ENCODE measurements at places on chromosomes 5 and 9.

GRCh38 chr5:172473427-172473826 lies 19.1 kb upstream of the SH3PXD2B start:
- DNase-seq, result no peak

DNA sequence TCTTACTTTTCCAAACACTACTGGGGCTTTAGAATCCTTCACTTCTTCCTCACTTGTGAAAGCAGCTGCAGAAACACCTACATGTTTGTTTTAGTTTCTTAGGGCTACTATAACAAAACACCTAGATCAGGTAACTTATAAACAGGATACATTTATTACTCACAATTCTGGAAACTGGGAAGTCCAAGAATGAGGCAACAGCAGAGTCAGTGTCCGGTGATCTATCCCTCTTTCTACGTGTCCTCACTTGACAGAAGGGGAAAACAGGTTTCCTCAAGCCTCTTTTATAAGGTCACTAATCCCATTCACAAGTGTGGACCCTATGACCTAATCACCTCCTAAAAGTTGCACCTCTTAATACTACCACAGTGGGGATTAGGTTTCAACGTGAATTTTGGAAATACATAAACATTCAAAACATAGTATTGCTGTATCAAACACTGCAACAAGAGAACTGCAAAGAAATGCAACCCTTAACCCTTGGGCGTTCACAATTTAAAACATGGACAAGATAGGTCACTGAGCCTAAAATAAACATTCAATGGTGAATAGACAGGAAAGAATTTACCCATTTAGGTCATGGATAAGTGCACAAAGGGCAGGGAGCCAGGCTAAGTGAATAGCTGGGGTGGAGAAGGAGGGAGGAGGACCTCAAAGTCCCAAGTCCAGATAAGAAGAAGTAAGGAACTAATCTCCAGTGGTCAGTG lies 104.3 kb downstream of the PIK3R1 start:
- no peak for DNase-seq

- no peak for DNase-seq
Measured at GRCh38 chr5:132641841-132642240, 16.1 kb upstream of the IL13 start.

DNA sequence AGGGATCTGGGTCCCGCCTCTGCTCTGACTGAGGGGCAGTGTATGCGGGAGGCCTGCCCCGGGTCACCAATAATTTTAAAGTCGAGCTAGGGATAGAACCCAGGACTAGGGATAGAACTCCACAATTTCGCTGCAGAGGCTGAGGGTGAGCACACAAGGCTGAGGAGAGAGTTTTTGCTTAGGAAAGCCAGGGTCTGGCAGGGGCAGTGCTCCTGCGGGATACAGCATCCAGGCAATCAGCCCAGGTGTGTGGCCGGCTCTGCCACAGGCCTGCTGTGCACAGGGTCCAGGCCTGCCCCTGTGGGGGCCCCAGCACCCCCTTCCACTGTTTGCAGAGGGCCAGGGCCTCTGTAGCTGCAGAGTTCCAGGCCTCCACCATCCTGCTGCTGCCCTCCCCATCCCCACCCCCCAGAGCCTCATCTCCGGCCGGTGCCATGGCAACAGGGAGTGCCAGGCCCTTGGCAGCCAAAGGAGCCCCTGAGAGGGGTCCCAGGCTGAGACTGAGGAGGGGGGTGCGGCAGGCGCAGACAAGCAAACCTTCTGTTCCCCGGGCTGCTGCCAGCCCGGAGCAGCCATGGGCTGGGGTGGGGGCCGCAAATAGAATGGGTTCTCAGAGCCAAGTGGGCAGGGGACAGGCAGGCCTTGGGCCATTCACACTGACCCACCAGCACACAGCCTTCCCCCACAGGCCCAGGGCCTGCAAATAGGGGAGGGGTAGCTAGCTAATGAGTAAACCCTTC lies 8.6 kb downstream of the PDGFRB start:
- no peak for DNase-seq

- DNase-seq, result no peak
Measured at GRCh38 chr5:78618303-78618702, 30.3 kb downstream of the LHFPL2 start.

- DNase-seq, result no peak
Measured at GRCh38 chr9:85213650-85214607, 527.8 kb downstream of the AGTPBP1 start.

DNA sequence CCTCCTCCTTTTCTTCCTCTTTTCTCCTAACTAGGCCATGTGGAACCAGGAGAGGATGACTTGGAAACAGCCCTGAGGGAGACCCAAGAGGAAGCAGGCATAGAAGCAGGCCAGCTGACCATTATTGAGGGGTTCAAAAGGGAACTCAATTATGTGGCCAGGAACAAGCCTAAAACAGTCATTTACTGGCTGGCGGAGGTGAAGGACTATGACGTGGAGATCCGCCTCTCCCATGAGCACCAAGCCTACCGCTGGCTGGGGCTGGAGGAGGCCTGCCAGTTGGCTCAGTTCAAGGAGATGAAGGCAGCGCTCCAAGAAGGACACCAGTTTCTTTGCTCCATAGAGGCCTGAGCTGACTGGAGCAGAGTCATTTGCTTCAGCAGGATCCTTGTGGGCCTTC lies 13.7 kb downstream of the NUDT2 start:
- no peak for DNase-seq

DNA sequence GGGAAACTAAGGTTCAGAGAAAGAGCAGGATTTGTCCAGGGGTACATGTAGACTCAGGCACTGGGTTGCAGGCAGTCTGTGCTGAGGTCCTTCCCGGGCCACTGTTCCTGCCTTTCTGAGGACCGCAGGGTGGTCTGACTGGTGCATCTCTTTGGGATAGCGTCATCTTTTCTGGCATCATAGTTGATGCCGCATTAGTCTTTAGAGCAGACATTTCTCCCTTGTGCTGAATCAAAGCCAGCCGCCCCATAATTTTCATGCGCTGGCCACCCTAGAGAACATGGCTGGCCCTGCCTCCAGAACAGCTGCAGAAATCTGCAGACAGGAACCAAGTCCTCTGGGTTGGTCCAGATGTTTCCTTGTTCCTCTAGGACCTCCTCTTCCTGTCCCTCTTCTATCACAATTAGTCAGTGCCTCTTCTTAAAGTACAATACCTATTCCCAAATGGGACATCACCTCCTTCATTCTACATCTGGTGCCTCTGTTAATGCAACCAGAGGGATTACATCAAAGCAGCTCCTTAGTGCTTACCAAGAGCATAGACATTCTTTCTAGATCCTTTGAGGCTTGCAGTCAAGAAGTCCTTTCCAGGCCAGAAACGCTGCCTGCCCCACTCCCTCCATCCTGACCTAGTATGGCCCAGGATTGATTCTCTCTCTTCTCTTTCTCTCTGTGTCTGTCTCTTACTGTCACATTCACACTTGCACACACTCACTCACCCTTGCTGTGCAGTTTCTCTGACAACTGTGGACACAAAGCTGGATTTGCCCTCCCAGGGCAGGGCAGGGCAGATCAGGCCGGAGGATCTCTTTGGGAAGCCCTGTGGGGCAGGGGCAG lies 42.0 kb upstream of the ORM1 start:
- DNase-seq, result no peak

- no peak for DNase-seq
Measured at GRCh38 chr9:111458139-111459009, 25.8 kb downstream of the ECPAS start.

GRCh38 chr5:132628814-132629213 lies 29.2 kb upstream of the IL13 start:
- no peak for DNase-seq

GRCh38 chr9:98596486-98596885 lies 112.2 kb downstream of the GABBR2 start:
- DNase-seq, result no peak

- DNase-seq, result no peak
Measured at GRCh38 chr5:59107692-59108091, 524.8 kb downstream of the RAB3C start.

GRCh38 chr5:2187687-2188086 lies 305.0 kb upstream of the IRX4 start:
- DNase-seq, result no peak

DNA sequence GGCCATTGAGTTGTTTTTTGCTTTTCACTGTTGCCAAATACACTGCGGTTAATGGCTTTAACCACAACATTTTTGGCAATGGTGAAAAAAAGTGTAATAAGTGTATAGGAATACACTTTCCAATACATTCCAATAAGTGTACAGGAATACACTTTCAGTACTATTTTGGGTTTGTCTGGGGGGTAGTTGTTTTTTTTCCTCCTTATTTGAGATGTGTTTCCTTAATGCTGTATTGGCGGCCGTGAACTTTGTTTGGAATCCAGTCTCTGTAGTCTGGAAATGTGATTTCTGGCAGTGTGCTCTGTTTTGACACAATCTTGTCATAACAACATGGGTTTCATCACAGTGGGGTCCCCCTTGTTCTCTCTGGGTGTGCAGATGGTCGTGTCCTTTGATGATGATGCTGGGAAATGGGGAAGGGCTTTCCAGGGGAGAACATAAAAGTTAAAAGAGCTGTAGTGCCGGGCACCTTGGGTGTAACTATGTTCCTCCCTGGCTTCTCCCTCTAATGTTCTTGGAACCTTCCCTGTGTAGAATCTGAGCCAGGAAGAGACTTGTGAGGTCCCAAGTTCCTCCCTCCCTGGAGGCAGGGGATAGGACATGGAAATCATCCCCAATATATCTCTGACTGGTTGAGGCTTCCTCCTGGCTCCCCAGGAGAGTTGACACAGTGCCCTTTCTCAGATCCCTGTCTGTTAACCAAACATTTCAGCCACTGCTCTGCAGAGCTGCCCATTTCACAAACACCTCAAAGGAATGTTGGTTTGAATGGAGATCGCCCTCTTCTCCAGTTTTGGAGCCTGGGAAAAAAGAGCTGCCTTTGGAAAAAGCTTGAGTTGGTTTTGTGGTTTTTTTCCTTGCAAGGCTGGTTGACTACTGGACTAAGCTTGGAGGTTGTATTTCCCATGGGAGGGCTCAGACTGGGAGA lies 44.8 kb downstream of the RCL1 start:
- no peak for DNase-seq

DNA sequence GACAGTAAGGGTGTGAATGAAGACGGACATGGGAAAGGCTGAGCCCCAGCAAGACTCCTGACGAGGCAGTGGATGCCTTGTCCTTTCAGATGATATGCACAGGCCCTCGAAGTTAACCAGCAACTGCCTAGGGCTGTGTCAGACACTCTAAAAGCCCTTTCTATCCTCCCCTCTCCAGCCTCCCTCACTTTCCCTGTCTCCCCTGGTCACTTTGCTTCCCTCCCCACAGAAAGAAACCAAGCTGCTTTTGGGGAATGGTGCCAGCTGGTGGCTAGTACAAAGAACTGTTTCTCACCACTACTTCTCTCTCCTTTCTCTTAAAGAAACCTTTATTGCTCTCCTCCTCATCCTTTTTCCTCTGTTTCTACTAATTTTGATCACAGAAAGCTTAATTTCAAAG lies 21.4 kb downstream of the LHFPL2 start:
- DNase-seq, result no peak

Data from stimulated activated effector memory CD8-positive, alpha-beta T cell treated with anti-CD3 and anti-CD28 coated beads, Interleukin-12 subunit alpha, Interleukin-12 subunit beta, amount 100 ng/mL, for 72 hours (primary cell).